Mammary epithelial cell (primary cell): ENCODE measurements at places on chromosomes 2 and 18. TPM values are rescaled to one million over a fixed set of nuclear protein-coding genes. Genes with fewer than 3 reads are reported as not detected.

The SLC23A3 gene
- 2.5 TPM for total RNA-seq

The SPC25 gene
- total RNA-seq, result 0.33 TPM

The YES1 gene
- 126 TPM for total RNA-seq

The CCDC141 gene
- total RNA-seq, result not detected in 2 replicates

- peak; percentile 36 for DNase-seq
Observed at GRCh38 chr2:148021059-148021861, at the start of gene MBD5. MBD5 (plus strand) TSS chr2:148021091.

GRCh38 chr18:36595046-36595817, 233.6 kb downstream of the TPGS2 start:
- DNase-seq, result no peak

DNA sequence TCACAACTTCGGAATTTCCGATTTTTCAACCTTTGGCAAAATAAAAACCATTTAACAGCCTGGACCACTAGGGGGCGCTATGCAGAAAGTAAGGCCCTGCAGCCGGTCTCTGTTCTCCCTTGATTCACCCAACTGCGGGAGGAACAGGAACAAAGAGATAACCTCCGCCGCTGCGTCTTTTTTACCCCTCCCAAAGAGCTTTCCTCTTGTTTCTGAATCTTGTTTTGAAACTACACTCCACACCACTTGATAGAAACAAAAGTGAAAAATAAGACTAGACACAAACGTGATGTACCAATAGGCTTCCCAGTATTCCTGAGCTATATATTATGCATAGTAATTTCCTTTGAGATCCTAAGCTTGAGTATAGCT, 231.2 kb downstream of the MYO3B start:
- peak; percentile 50 for DNase-seq

DNA sequence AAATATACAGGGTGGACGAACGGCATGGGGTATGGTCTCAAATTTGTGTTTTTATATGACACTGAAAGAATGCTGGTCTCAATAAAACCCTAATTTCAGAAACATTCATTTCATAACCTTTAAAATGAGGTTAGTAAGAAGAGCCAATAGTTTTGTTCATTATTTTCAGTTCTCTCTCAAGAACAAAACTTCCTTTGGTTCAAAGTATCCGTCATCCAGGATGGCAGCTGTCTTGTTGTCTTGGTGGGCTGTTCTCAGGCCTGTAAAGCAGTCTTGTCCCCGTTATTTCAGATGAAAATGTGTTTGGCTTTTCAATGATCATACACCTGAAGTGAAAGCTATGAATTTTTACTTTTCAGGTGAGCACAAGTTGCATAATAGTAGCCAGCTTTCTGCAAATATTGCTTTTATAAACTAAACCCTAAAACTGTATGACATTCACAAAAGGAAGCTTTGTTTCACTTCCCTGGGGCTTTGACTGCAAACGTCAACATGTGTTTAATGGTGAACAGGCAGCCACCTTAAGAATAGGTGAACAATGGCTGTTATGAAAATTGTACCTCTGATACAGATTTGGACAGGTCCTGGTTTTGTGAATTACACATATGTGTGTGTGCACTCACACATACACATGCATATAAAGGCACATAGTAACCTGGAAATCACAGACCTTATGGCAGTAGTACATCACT, 2.6 kb downstream of the IL18RAP start:
- DNase-seq, result no peak

GRCh38 chr18:21486905-21487437, 113.5 kb downstream of the ESCO1 start:
- no peak for DNase-seq
